ENCODE measurements at places on chromosomes 2 and 18.
A peak's percentile ranks its signal among the peaks of the same experiment; 100 is the strongest.

DNA sequence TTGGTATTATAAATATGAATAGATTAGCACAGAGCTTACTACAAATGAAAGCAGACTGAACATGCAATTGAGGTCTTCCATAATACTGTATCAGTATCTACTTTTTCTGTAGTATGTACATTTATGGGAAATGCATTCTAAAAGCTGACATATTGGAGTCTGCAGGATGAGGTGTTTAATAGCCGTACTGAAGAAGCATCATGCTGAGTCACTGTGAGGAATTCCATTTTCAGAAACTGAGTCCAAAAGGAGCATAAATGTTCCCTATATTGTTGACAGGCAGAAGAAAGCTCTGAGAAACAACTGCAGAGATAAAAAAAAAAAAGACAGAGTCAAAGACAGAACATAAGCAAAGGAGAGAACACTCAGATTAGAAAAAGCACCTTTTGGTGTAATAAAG is 366.7 kb upstream of the SPHKAP start:
- no peak for DNase-seq

- DNase-seq: no peak
Measured at GRCh38 chr18:76149734-76150133, 345.3 kb downstream of the ZNF516 start.

DNA sequence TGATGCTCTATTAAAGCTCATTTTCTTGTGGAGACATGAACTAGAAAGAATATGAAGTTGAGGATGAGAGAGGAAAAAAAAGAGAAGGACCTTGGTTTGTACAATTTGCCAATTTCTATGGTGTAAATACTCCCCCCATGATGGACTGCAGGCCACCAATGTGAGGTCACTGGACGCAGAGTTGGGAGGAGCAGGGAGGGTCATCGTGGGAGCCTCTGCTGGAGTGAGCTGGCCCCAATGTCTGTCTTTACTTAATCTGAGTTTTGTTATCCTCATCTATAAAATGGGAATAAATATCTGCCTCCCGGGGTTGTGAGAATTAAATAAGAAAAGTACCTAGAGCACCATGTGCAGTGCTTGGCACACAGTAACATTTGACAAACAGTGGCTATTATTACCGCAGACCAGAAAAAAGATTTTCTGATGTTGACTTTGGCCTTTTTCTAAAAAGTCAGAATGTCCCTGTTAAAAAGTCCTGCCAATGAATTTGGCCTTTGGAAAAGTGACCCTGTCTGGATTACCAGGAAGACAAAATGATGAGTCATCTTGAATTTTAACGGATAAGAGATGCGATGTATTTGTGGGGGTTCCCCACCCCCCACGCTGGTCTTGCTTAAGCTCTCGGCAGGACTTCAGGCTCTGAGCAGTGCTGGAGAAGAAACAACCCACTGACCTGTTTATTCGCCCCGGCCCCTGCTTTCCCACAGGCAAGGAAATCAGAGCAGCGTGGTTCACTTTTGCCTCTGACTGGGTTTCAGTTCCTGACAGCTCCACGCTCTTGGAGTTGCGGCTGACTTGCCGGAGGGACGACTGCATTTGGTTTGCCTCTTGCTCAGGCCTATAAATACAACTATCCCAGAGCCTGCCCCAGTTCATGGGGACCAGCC is 50.3 kb upstream of the FOSL2 start:
- no peak for DNase-seq

DNA sequence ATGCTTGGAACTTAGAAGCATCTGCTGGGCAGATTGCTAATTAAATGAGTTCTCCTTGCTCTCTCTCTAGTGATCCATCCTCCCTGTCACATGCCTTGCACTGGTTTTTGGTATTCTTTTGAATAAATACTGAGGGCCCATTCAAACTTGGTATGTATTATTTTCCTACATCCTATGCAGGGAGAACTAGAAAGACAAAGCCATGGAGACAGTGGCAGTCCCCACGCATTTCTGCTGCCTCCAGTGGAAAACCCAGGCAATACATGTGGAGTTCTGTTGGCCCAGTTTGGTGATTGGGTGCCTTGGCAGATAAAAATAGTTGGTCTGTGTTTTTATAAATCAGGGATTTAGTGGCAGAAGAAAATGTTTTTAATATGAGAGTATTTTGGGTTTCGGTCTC is 68.7 kb downstream of the DIS3L2 start:
- DNase-seq: no peak

DNA sequence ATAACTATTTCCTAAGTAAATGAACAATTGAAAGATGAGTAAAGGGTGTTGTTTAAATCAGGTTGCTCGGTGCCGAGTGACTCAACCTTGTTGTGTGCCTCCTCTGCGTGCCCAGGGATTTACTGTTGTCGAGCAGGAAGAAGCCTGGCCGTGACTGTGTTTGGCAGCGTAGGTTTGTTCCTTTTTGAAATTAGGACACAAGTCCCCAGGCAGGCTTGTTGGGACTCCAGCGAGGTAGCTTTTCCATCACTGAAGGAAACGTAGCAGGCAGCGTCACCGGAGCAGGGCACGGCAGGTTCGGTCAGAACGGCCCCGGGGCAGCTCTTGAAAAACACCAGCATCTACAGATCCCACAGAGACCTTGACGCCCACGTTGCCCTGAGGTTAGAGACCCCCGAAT is 48.6 kb downstream of the TMEM18 start:
- DNase-seq: no peak

- no peak for DNase-seq
Measured at GRCh38 chr2:150876251-150876950, 385.3 kb downstream of the RBM43 start.

GRCh38 chr2:119008108-119008507 is 66.1 kb downstream of the MARCO start:
- DNase-seq: no peak

- no peak for DNase-seq
Measured at GRCh38 chr18:13809531-13810255, 14.3 kb upstream of the MC5R start.

GRCh38 chr18:59906203-59906602 is 6.4 kb downstream of the PMAIP1 start:
- DNase-seq: no peak

DNA sequence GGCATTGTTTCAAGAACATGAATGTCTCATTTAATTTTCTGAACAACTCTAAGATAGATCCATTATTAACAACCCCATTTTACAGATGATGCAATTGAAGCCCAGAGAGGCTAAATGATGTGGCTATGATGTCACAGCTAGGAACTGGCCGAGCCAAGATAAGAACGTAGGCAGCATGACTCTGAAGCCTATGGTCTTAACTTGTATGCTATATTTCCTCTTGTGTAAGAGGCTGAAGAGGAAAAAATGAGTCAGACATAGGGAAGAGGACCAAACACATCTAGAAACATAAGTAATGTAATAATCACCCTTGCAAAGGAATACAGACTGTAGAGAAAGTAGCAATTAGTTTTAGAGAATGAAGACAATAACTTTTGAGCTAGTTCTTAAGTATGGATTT is 416.8 kb downstream of the FIGN start:
- no peak for DNase-seq

DNA sequence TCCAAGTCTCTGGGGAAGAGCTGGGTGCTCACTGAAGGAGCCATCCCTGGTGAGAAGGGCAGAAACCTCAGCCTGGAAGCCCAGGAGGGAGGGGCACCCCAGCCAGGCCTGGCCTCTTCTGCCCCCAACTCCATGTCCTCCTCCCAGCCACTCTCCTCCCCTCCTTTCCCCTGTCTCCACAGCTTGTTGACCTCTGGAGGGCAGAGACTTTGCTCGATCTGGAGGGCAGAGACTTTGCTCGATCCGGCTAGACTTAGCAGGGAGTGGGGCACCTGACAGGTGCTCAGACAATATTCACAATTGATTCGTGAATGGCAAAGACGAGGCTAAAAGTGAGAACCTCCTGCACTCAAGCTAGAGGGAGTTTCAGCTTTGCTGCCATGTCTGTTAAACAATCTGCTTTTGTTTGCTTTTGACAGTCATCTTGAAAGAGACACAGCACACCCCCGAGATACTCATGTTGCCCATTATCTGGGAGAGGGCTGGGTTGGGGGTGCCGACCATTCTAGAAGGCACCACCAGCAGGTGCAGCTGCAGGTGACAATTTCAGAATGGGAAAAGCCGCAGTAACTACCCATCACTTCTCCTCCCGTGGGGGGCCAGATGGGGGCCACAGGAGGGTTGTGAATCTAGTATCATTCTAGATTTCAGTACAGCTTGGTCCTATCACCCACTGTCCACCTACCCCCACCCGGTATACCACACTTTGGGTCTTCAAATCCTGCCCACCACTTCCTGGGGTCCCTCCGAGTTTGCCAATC is 54.8 kb downstream of the DNMT3A start:
- DNase-seq: no peak

DNA sequence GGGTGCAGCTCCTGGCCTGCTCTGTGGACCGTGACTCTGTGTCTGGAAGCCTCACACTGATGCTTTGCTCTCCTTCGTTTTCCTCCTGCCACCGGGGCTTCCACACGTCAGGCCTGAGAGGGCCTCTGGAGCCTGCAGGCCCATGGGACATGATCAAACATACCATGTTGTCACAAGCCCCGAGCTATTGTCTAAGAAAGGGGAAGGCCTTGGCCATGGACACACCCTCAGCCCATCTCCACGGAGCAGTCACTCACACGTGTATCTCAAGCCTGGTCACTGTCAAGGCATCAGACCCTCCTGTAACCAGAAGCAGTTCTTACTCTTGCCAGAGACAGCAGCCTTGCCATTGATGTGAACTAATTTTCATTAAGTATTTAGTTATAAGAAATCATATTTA is 814.1 kb upstream of the SALL3 start:
- no peak for DNase-seq

DNA sequence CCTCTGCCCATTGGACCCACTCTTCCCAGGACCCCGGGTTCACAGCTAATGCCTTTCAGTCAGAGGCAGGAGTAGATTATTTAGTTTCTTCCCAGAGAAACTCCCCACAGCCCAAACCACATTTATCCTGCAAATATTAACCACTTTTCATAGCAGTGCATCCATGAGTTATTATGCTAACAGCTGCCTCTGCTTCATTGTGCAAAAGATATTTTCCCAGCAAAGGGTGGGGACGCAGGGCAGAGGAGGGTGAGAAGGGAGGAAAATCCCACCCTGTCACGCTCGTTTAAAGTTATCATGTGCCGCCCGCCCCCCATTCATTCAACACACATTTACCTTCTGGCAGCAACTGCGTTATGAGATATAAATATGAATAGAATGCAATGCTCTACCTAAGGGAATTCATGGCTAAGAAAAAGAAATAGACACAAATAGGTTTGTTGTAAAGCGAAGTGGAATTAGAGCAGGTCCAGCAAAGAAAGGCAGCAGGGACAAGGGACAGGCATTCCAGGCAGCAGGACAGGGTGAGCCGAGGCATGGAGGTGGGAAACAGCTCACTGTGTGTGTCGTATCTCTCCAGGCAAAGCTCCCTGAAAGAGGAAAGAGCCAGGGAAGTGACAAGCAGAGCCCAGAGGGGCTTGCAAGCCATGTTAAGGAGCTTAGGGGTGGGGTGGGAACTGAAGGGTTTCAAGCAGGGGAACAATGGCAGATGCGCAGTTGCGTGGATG is 46.3 kb upstream of the LTBP1 start:
- DNase-seq: no peak

GRCh38 chr2:107285621-107286299 is 399.8 kb upstream of the ST6GAL2 start:
- no peak for DNase-seq

DNA sequence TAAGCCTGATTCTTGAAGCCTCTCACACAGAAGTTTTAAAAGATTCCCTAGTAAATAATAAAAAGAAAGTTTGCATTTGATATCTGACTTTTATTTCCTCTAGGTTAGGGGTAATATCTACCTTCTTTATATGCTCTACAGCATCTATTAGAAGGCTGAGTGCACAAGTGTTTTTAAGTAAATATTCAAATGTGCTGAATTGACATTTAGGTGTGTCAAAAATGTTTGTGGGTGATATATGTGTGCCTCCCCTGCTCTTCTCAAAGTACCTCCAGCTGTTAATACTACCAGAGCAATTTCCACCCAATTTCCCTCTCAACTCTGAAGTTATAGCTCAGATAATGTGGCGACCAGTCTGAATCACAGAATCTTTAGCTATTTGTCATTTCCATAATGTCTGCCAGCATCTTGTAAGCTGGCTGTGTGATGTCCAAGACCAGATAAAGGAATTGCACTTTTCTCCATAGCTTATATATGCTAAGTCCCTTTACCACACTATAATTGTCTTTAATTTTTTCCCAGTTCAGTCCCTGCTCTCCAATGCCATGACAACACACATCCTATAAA is 24.4 kb upstream of the ERMN start:
- no peak for DNase-seq

DNA sequence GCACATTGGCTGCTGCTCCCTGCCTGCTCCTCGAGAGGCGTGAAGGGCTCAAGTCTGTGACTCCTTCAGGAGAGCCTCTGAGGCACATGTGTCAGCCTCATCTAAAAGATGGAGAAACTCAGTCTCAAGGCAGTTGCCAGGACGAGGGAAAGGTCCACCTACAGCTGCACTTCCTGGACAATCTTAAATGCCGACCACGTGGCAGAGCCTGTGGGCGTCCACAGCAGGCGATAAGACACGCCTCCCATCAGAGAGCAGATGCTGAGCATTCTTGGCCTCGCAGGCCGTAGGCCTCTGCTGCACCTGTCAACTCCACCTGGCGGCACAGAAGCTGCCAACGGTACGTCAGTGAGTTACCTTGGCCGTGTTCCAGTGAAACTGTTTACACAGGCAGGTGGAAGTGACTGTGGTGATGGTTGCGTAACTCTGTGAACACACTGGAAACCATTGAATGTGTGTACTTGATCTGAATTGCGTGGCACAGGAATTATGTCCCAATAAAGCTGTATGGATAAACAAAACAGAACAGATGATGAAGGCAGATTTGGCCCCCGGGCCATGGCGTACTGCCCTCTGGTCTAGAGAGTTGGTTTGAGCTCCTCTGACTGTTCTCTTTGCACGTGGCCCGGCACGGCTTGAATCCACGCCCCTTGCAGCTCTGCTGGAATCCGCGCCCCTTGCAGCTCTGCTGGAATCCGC is 114.5 kb downstream of the RNF144A start:
- peak; percentile 77 for DNase-seq

GRCh38 chr2:205998583-205998982 is 87.4 kb downstream of the INO80D start:
- peak; percentile 12 for DNase-seq

GRCh38 chr2:39266139-39266805 is 22.5 kb upstream of the CDKL4 start:
- no peak for DNase-seq

- DNase-seq: no peak
Measured at GRCh38 chr2:108058576-108059137, 72.3 kb downstream of the SLC5A7 start.

DNA sequence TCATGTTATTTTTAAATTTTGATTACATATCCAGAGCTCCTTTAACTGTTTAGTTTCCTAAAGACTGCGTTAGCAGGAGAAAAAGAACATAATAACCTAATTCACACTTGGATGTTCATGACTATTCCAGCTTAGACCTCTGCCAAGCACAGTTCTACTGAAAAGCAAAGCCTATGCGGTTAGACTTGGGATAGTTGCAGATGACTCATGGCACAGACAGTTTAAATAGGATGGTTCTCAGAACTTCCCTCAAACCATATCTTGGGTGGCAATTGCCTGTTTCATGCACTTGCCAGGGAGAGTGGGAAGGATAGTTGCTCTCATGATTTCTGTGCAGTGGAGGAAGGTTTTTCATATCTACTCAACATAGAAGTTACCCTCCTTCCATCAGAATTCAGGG is 149.7 kb upstream of the KLHL29 start:
- no peak for DNase-seq
